ENCODE measurements at places on chromosomes 5 and 9.

DNA sequence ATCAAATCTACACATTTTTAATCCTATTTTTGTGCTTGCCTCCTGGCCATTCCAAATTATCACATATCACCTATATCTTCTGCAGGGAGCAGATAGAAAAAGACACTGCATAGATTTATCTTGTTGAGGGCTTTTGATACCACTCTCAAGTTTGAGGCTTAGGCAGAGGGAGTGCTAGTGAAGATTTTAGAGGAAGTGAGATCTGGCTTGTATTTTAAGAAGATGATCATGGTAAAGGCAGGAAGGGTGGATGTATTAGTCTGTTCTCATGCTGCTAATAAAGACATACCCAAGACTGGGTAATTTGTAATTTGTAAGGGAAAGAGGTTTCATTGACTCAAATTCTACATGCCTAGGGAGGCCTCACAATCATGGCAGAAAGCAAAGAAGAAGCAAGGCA is 220.9 kb upstream of the TUT7 start:
- DNase-seq = no peak

GRCh38 chr5:983568-983967 is 25.0 kb upstream of the NKD2 start:
- DNase-seq = no peak

GRCh38 chr5:141704782-141705297 is 22.8 kb upstream of the ARAP3 start:
- no peak for DNase-seq

DNA sequence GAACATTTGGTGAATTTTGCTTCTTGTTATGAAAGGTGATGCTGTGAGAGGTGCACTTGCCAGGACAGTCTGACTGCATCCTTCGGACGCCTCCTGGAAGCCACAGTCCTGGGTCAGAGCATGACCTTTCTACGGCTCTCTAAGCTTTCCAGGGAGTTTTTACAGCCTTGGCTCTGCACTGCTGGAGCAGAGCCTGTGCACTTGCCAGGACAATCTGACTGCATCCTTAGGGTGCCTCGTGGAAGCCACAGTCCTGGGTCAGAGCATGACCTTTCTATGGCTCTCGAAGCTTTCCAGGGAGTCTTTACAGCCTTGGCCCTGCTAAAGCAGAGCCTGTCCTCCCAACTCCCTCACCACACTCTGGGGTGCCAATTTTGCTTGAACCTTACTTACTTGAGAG is 49.6 kb downstream of the CCDC180 start:
- no peak for DNase-seq
